Spinal cord (tissue), 10 donors: ENCODE measurements at places on chromosomes 16 and 17. TPM values are rescaled to one million over a fixed set of nuclear protein-coding genes. Genes with fewer than 3 reads are reported as not detected.

UNK gene
- total RNA-seq = 33.9 TPM

ABCC11 gene
- total RNA-seq = 0.22 TPM

PRSS33 gene
- total RNA-seq = 0.17 TPM

SGCA gene
- total RNA-seq = 0.72 TPM

CYBC1 gene
- total RNA-seq = 53.8 TPM

ITGAX gene
- total RNA-seq = 2.8 TPM

ARL17A gene
- total RNA-seq = 22.3 TPM

DNA sequence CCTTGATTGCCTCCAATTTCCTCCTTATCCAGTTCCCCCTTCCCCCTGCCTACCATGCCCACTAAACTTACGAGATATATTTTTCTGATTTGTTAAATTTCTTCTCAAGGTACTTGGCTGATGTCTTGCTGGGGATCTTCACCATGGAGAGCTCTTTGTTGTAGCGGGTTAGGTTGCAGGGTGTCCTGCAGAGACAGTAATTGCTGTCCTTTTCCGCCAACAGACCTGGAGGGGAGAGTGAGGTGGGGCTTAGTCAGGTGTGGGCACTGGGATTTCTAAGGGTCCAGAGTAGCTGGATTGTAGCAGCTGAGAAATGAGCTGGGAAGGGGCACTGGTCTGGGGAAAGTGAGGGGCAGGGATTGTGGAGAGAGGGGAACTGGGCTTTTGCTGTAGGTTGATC is 32.1 kb downstream of the SPACA3 start:
- DNase-seq = no peak

GRCh38 chr16:11914210-11915113 is 1.3 kb downstream of the GSPT1 start:
- no peak for DNase-seq

DNA sequence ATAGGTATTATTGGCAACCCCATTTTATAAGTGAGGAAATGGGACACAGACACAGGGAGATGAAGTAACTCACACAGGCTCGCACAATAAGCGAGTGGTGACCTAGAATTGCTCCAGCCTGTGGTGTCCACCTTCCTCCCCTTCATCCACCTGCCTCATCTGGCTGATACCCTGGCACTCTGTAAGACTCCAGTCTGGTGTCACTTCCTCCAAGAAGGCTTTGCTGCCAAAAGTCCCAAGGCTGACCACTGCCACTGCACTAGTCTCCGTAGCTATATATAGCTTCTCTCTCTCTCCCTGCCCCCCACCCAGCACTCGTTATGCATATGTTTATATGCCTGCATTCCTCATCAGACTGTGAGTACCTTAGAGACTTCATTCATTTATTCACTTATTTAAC is 66.1 kb upstream of the SREBF1 start:
- no peak for DNase-seq

GRCh38 chr17:4858882-4859260 is 25.7 kb downstream of the MINK1 start:
- DNase-seq = no peak

DNA sequence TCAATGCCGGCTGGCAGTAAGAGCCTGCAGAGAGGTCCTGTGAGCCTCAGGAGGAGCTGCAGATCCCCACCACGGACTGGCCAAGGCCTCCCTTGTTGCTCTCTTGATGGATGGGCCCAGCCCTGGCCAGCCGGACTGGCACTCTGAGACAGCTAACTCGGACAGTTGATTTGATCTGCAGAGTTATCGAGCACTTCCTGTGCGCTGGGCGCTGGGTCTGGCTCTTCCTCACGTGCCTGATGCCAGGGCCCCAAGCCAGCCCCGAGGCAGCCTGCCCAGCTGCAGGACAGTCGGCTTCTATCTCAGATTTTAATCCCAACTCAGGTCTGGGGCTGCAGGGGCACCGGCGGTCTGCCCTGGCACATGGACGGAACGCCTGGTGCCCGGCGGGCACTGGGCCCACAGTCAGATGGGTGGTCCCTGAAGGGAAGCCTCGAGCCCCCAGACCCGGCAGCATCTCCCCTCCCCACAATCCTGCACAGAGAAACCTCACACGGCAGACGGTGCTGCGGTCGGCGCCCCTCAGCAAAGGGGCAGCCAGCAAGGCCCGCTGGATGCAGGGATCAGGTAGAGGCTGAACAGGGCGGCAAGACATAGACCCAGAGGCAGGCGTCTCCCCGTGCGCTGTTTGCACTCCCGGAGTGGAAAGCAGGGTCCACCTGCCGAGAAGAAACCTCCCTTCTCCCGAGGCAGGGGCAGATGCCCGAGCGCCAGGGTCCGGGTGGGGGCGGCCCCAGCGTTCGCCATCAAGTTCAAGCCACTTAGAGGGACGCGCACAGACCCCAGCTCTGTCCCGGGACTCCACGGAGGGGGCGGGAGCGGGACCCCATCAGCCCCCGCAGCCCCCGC is 34.0 kb downstream of the TIMM22 start:
- DNase-seq = peak; percentile 48

- no peak for DNase-seq
These were observed 28.1 kb downstream of the SCPEP1 start for GRCh38 chr17:57006040-57006439.

DNA sequence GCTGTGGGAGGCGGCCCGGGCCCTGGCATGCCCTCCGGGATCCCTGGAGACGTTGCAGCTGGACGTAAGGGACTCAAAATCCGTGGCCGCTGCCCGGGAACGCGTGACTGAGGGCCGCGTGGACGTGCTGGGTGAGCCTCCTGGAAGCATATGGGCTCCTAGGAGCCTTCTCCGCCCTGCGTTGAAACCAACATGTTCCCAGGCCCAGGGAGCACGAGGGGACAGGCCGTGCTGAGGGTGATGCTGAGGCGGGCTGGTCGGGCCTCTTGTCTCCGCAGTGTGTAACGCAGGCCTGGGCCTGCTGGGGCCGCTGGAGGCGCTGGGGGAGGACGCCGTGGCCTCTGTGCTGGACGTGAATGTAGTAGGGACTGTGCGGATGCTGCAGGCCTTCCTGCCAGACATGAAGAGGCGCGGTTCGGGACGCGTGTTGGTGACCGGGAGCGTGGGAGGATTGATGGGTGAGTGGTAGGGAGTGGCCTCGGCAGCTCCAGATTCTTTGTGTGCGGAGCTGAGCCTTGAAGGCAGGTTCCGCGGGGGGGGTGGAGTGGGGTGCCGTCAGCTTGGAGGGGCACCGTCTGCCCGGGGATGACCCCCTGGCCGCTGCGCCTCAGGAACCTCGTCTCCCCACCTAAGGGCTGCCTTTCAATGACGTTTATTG is 567 bp downstream of the HSD17B1 start:
- DNase-seq = no peak

GRCh38 chr16:53946746-53947386 is 242.9 kb downstream of the FTO start:
- DNase-seq = no peak

DNA sequence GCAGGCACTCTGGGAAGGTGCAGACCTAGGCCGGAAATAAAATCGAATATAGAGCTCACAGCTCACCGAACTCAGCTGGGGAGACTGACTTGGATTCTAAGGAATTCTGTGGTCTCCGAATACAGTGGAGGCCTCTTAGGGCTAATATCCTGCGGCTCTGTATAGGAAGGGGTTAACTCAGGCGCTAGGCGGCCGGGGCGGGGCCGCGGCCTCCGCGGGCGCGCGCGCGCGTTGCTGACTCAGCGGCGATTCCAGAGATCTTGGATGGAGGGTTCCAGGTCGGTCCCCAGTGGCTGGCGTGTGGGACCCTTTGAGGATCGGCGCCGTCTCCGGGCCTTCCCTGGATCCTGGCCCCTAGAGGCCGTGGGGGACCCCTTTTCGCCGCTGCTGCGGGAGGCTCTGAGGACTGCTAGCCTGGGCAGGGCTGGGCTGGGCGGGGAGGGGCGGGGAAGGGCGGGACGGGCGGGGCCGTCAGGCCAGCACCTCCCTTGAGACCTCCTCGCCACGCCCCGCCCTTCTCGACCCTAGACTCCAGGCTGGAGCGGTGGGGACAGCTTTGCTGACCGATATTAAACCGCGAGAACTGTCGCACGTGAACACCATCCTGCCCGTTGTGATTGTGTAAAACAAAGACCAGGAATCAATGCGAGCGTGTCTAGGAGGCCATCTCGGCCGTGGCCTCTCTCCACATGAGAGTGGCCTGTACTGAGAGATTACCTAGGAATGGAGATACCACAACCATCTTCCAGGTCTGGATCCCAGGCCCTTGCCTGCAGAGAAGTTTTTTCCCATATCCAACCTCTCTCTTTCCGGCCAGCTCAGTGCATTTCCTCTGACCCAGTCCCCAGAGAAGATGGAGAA is 1.4 kb upstream of the PLEKHH3 start:
- no peak for DNase-seq

DNA sequence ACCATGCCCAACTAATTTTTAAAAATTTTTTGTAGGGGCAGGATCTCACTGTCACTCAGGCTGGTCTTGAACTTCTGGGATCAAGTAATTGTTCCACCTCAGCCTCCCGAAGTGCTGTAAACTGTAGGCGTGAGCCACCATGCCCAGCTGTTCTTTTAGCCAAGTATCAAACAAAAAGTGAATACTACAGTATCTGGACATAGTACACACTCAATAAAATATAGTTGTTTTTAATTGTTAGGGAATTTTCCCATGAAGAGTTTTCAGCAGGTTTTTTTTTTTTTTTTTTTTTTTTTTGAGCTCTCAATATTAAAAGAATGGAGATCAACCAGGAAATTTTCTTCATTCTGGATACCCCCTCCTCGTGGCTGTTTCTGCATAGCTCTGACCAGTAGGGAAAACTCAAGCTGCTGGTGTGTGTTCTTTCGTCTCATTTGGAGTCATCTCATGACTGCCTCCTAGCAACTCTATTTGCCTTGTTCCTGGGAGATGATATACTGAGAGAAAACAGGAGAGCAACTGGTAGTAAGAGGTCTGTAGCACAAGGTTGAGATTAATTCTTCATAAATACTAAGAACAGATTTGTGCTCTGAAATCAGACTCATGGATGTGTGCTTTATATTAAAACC is 16.5 kb upstream of the PHAF1 start:
- no peak for DNase-seq

- DNase-seq = no peak
These were observed 145.2 kb downstream of the WSCD1 start for GRCh38 chr17:6215071-6216035.

DNA sequence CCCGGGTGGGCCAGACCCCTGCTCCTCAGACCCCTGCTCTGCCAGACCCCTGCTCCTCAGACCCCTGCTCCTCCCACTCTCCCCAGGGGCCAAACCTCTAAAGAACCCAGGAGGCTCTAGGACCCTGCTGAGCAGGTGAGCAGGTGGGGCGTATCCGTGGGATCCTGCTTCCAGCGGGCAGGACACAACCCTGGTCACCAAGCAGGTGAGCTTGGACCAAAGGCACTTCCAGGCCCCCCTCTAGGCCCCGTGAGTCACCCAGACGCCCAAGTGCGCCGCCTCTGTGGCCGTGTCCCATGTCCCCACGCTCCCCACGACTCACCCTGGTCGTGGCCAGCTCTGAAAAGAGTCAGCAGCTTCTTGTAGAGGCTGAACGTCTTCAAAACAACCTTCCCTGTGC is 5.0 kb downstream of the CYBC1 start:
- DNase-seq = no peak

DNA sequence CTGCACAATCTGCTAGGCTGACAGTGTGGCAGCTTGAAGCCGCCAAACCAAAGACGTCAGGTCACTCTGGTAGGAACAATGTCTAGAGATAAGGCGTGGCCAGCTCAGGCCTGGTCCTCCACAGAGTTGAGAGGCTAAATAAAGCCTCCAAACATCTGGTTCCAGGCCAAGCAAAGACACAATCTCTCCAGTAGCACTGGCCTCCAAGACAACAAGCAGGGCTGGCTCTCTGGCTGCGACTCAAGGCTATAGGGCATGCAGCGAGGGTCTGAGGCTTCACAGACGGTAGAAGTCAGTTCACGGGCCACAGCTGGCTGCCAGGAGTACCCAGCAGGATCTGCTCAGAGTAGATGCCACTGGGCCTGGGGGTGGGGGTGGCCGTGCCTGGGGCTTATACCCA is 75.6 kb downstream of the ABR start:
- DNase-seq = no peak

DNA sequence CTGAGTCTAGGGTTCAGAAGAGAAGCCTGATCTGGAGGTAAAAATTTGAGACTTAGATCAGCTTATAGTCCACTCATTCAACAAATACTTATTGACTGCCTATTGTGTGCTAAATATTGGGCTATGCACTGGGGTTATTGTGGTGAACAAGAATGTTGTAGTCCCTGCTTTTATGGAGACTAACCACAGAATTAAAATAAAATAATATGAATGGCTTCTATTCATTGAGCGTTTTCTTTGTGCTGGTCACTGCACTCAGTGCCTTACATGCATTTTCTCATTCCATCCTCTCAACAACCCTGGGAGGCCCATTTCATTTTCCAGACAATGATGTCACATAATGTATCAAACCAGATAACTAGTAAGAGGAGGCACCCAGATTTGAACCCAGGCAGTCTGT is 4.8 kb downstream of the NEK8 start:
- no peak for DNase-seq

- no peak for DNase-seq
These were observed 1.2 kb upstream of the ZKSCAN2 start for GRCh38 chr16:25258861-25259179.

- no peak for DNase-seq
These were observed 306.4 kb downstream of the WWOX start for GRCh38 chr16:78405833-78406232.

DNA sequence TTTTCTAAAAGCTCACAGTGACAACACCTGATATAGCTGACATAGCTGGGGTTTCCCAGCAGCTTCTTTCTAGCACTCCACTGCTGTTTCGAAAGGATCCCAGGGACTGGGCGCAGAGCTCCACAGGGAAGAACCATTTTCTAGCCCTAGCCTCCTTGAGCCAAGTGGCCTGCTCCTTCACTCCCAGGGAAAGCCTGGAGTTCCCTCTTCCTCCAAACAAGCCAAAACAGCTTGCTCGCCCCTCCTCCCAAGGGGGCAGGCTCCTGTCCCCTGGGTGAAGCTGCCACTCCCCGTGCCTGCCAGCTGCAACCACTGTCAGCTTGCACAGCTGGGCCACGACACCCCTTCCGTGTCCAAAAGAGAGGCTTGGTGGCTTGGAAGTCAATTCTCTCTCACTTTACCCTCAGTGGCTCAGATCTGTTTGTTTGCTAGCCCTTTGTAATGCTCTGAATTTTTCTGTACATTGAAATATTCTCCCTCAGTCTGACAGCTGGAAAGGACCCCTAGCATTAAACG is 59.8 kb downstream of the CYTH1 start:
- DNase-seq = no peak

GRCh38 chr16:3216263-3216640 is 18.7 kb downstream of the ZNF200 start:
- DNase-seq = no peak
